ENCODE measurements at places on chromosomes 5 and 9.

- peak; percentile 90 for DNase-seq
Observed at GRCh38 chr5:116032094-116032517, at the start of gene ARL14EPL. TSS of gene ARL14EPL (plus strand) at chr5:116032472. CDS start at chr5:116051466, 18,994 bp downstream.

DNA sequence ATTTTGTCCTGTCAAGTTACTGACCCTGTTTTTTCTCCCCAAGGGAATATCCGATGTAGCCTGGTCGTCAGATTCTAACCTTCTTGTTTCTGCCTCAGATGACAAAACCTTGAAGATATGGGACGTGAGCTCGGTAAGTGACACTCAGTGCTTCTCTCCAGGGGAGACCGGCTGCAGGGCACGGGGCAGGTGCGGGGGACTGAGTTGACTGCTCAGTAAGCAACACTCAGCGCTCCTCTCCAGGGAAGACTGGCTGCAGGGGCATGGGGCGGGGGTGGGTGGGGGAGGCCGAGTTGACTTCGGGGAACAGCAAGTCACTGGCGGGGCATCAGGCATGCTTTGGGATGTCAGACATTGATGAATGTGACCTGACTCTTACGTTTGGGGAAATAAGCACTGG is 6.0 kb downstream of the WDR5 start:
- DNase-seq: no peak

DNA sequence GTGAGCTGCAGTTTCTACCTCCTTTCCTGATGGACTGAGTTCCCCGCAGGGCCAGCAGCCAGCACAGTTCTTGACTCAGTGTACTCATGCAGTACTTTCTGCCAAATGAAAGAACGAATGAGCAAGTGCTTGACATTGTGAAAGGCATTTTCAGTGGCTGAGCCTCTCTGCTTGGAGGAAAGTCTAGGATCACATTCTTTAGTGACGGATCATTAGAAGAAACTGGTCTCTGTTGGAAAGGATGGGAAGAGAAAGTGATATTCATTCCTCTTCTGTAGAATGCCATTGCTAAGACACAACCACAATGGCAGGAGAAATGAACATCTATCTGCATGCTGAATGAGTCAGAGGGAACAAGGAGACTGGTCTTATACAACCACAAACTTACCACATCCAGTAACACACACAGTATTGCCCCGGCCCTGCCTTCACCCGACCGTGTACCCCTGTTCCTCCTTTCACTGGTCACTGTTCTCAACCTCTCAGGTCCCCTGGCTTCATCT is 206.9 kb downstream of the CRB2 start:
- DNase-seq: peak; percentile 40

DNA sequence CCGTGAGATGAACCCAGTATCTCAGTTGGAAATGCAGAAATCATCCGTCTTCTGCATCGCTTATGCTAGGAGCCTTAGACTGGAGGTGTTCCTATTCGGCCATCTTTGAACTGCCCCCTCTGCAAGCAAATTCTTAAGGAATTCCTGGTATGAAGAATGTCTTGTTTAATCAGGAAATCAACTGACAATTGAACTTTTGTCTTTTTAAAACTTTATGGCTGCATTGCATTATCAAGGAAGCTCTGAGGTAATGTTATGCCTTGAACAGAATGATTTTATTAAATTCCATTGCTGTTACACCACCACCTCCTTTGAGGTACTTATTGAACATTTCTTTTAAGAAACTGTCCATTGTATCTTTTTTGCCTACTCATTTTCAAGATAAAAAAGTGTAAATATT is 1915.7 kb upstream of the CDH9 start:
- DNase-seq: no peak

GRCh38 chr5:87899721-87900131 is 368.9 kb downstream of the TMEM161B start:
- no peak for DNase-seq

GRCh38 chr9:69919461-69920061 is 98.9 kb downstream of the CFAP95 start:
- peak; percentile 70 for DNase-seq

GRCh38 chr9:77803423-77803822 is 155.3 kb upstream of the GNA14 start:
- no peak for DNase-seq

DNA sequence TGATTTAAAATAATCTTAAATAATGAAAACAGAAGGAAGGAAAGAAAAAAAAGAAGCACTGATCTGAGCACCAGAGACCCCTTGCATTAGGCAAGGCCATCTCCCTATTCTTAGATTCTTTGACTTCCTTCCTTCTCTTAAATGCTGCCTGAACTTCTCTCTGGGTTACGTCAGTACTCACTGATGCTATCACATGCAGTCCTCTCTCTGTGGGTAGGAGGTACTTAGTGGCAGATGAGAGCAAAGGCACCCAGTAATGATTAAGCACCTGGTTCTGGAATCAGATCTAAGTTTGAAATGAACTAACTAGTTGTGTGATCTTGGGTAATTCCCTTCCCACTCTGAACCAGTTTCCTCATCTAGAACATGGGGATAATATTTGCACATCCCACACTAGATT is 110.3 kb upstream of the TBC1D2 start:
- DNase-seq: no peak

- no peak for DNase-seq
Observed at GRCh38 chr9:135291165-135291564, 188.4 kb upstream of the PPP1R26 start.

DNA sequence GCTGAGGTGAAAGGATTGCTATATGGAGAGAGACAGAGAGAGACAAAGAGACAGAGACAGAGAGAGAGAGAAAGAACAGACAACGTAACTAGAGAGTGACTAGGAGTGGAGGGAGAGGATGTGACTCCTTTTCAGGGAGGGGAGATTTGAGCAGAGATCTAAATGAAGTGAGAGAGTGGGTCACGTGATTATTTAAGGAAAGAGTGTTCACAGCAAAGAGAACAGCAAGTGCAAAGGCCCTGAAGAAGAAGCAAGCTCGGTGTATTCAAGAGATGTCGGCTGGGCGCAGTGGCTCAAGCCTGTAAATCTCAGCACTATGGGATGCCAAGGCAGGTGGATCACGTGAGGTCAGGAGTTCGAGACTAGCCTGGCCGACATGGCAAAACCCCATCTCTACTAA is 40.9 kb upstream of the CTNNA1 start:
- DNase-seq: no peak

- DNase-seq: no peak
Observed at GRCh38 chr5:168691891-168692290, 112.7 kb upstream of the PANK3 start.

DNA sequence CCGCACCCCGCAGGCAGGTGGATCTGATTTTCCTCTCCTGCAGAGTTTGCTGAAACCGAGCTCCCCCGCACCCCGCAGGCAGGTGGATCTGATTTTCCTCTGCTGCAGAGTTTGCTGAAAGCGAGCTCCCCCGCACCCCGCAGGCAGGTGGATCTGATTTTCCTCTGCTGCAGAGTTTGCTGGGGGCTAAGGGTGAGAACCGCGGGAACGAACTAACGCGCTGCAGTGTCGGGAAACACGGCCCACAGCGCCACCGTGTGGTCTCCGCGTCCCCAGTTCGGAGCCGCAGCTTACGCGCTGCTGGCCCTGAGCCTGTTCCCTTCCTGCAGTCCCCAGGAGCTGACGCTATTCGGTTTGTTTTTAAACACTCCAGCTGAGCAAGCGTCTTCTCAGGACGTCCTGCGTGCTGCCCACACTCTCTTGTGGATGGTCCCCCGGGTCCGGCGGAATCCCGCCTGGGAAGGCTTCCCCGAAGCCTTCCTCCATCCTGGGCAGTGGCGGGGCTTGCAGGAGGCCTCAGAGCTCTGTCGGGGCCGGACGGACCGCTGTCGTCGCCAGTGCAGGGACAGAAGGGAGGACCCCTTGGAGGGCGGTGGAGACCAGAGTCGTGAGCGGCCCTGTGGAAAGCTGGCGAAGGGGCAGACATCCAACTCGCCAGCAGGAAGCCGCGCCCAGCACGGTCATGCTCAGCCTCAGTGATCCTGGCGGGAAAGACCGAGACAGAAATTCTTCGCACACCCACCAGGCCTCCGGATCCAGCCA is 121.2 kb upstream of the LPCAT1 start:
- DNase-seq: peak; percentile 84

DNA sequence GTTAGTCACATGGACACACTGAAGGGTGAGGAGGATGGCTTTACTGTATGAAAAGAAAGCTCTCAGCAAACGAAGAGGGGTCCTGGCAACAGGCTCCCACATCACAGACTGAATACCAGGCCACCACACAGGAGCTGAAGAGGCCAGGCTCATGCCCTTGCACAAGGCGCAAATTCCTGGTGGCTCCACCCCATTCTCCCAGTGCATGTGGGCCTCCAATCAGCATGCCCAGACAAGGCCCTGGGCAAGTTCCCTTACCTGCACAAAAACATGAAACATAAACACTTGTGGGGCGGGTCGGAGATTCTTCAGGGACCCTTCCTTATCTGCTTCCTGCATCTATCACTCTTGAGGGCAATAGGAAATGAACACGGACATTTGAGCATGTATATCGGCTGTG is 935.8 kb upstream of the EDIL3 start:
- no peak for DNase-seq

- no peak for DNase-seq
Observed at GRCh38 chr9:124015661-124016131, 4.1 kb downstream of the LHX2 start.

- DNase-seq: no peak
Observed at GRCh38 chr9:16103620-16104397, 551.0 kb downstream of the CCDC171 start.

DNA sequence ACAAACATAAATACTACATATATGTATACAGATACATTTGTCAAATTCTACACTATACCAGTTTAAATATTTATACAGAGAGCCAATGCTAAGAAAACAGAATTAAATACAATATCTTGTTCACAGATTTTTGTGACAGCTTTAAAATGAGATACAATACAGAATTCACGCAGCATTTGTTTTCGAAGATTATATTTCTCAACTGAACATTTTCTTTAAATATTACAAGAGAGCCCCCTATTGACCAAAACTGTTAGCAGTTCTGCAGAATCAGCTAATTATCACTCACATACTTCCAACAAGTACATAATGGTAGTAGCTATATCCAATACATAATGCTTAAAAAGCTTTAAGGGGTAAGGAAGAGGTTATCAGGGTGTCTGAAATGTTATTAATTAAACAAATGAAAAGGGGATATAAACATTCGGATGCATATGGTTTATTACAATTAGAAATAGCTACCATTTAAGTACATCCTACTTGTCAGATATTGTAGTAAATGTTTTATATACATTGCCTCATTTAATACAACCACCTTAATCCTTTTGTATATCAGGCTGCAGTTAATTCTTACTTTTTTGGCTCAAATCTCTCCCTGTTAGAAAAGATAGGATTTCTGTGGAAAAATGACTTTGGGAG is 31.7 kb downstream of the ZDHHC21 start:
- peak; percentile 3 for DNase-seq

GRCh38 chr5:88119535-88120125 is 149.0 kb downstream of the TMEM161B start:
- DNase-seq: no peak

GRCh38 chr9:132864277-132864676 is 13.8 kb downstream of the AK8 start:
- no peak for DNase-seq

DNA sequence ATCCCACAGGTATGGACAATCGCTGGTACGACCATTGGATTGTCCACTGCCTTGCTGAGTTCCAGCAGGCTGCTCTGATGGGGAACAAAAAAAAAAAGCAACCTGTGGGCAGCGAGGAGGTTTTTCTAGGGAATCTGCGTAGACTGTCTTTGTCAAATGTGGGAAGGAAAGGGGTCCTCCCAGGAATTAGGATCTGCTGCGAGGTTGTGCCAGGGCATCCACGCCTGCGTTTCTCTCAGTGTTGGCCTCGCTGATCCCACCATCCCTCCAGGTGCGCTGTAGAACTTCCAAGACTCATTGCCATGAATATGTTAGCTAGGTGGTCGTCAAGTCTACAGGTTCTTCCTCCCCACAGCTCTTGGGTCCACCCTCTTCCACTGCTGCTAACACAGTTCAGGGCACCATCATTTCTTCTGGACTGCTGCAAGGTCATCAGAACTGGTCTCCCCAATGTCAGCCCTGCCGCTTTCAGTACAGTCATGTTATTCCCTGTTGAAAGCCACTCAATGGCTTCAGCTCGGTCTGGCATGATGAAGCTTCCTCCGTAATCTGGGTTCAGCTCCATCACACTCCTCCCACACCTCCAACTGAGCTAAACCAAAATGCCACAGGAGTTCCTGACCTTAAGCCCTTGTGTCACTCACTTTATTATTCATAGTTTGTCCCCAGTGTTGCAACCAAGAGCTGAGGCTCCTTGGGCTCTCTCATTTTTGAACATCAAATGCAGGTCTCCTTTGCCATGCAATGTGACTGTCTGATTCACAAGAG is 79.5 kb upstream of the DMRT1 start:
- DNase-seq: no peak

- no peak for DNase-seq
Observed at GRCh38 chr9:114227288-114228015, 72.1 kb downstream of the COL27A1 start.

GRCh38 chr9:126049896-126050604 is 276.6 kb upstream of the MVB12B start:
- DNase-seq: no peak

DNA sequence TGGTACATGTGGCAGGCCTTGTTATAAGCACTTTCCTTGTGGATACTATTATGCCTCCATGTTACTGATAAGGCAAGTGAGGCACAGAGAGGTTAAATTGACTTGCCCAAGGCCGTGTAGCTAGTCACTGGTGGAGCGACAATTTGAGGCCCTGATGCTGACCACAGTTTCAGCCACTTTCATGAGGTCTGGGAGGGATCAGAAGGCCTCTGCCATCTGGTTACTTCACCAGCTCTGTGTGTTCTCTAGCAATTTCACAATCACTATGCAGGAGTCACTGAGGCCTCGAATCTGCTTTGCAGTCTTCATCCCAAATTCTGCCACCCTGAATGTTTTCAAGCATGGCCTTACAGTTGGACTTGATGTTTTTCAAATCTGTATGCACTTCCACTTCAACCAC is 9.1 kb downstream of the LRRC70 start:
- no peak for DNase-seq

GRCh38 chr9:120951960-120952618 is 25.5 kb upstream of the TRAF1 start:
- DNase-seq: no peak

GRCh38 chr9:16030528-16031185 is 477.8 kb downstream of the CCDC171 start:
- peak; percentile 97 for DNase-seq

- no peak for DNase-seq
Observed at GRCh38 chr5:56314529-56314928, 81.4 kb upstream of the ANKRD55 start.

DNA sequence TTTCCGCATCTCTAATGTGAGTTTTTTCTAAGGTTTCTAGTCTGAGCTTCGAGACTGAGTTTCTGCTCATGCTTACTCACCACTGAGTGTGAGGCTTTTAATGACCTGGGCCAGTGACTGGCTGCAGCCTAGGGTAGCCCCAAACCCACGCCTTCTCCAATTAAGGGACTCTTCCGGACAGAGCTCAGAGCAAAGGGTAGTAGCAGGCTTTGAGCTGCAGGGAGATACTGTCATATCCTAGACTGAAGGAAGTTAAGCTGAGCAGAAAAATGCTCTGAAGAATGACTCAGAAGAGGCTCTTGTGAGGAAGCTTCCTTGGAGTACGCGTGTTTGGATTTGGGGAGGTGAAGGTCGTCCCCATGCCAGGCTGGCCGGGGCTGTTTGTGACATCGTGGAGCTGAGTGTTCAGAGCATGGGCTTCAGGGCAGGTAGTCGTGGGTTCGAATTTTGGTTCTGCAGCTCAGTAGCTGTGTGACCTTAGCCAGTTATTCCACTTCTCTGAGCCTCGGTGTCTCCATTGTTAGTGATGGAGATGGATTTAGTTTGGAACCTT is 3.5 kb downstream of the USP20 start:
- DNase-seq: no peak

All from SW480 (cell line).